ENCODE measurements at places on chromosomes 3 and 15.

- no peak for DNase-seq
Measured at GRCh38 chr15:71885390-71885789, 75.0 kb downstream of the NR2E3 start.

DNA sequence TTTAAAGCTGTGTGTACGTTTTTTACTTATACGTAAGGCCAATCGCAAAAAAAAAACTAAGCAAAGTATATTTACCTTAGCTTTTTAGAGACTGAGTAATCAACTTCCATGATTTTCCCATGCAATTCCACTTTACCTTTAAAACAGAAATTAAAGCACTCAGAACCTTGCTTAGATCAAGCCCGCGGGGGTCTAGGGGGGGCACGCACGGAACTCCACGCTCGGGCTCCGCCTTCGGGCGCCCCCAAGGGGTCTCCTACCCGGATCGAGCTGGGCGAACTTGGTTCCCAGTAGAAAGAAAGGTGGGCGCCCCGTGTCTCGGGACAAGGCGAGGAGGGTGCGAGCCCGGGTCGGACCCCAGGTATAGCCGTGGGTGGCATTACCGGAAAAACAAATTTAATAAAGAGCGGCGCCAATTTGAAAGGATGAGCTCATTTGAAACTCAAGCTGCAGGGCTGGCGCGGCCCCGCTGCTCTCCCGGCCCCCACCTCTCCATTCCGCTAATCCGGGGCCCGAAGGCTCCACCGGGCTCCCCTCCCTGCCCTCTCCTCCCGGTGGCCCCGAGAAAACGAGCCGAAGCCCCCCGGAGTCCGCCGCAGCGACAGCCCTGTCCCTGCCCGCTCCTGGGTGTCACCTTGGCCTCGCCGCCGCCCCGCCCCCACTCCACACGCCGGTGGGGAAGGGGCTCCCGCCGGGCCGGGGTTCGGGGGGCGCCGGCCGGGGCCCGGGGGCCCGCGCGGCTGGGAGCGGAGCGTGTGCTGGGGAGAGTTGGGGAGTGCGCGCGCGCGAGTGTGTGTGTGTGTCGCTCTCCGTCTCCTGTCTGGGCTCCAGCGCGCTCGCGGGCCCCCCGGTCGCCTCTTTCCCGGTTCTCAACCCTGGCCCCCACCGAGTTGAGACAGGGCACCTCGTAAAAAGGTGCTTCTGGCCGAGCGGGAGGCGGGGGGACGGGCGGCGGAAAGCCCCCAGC lies 1.5 kb downstream of the IGF2BP2 start:
- DNase-seq = no peak

DNA sequence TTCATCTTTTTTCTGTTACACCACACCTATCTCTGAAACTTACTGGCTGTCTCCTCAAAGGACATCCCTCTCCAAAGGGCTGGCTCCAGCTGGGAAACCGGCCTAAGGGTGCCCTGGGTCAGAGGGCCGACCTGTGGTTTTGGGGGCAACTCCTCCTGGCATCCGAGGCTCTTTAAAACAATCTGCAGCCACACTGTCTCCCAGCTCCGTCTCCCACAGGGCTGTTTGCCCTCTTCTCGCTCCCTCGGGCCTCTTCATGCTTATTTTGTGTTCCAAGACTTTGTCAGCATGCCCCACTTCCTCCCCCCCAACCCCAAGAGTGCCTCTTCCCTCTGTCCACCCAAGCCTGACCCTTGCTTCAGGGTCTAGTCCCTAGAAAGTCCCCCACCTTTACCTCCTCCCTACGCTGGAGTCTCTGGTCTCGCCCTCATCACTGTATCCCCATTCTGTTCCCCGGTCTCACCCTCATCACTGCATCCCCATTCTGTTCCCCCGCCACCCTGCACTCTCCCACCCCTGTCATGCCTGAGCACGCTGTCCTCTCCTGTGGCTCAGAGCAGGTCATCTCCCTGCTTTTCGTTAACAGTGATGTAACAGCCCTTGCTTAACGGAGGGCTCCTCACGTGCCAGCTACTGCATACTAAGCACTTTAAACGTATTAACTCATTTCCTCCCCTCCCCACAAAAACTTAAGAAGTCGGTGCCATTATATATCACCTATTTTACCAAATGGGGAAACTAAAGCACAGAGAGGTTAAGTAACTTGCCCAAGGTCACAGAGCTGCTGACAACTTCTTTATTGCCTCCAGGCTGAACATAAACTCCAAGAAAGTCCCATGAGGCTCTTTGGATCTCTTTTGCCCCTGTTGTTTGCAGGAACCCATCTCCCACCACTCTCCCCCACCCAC lies 1.1 kb upstream of the CSK start:
- DNase-seq = no peak

- no peak for DNase-seq
Measured at GRCh38 chr3:108006881-108007331, 83.9 kb downstream of the CD47 start.

GRCh38 chr3:94081884-94082283 lies 19.0 kb downstream of the NSUN3 start:
- no peak for DNase-seq

- DNase-seq = no peak
Measured at GRCh38 chr3:35322070-35322469, 317.3 kb upstream of the ARPP21 start.

DNA sequence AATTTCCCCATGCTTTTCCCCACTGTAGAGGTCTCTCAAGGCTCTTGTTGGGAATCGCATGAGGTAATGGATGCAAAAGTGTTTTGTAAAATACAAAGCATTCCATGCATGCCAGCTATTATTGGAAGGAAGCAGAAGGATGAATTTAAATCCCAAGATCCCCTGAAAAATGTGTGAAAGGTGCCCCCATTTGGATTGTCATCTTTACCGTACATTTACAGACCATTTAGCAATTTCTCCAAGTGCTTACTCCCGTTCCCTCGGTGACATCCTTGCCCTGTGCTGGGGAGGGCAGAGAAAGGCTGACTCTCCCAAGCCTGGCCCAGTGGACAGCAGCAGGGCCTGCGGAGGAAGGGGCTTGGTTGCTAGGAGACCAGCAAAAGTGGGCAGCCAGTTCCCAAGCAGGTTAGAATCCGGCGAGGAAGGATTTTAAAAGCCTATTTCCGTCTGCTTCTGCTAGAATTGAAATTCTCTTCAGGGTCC lies 31.1 kb upstream of the NEO1 start:
- no peak for DNase-seq

Data from A549 (cell line).